ENCODE measurements at places on chromosomes 1 and 21.

GRCh38 chr1:98110674-98111073 lies 189.8 kb upstream of the DPYD start:
- no peak for DNase-seq

DNA sequence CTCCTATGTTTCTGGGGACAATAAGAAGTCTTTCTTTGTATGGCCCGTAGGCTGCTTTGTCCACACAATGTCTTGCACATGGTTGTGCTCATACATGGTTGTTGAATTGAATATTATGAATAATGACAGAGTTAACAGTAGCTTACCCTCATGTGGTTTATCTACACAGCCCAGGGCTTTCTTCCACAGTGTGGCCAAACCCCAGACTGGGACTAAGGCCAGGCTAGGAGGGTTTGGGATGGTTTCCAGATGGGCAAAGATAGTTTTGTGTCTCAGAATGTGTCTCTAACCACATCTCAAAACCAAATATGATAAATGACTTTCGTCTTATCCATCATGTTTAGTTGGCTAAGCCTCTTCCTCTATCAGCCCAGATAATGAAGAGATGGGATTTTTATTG lies 65.2 kb downstream of the CACNA1E start:
- no peak for DNase-seq

DNA sequence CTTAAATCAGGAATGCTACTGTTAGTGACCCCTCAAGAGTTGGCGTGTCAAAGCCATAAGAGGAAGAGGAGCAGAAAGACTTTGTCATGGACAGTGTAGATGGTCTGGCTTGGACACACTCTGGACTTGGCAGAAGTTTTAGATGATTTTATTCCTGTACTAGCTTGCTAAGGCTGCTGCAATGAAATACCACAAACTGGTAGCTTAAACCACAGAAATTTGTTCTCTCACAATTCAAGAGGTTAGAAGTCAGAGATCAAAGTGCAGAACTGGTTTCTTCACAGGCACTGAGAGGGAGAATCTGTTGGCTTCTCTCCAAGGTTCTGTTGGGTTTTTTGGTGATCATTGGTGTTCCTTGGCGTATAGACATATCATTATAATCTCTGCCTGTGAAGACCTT lies 869.8 kb upstream of the B3GALT2 start:
- no peak for DNase-seq

GRCh38 chr1:186925881-186926669 lies 97.3 kb downstream of the PLA2G4A start:
- DNase-seq = no peak

DNA sequence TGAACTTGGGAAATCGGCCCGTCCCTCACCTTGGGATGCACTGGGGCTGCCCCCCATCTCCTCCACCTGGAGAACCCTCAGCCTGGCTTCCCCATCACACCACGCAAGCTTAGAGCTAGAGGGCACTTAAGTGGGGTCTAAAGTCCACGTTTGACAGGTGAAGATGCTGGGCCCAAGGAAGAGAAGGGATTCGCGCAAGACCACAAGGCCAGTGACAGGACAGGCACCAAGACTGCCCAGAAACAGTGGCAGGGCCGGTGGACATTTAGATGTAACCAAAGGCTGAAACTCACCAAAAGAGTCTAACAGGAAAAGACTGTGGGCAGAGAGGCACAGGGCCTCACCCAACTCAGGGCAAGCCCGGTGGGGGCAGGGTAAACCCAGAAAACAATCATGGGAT lies 130.8 kb upstream of the EDN2 start:
- no peak for DNase-seq

DNA sequence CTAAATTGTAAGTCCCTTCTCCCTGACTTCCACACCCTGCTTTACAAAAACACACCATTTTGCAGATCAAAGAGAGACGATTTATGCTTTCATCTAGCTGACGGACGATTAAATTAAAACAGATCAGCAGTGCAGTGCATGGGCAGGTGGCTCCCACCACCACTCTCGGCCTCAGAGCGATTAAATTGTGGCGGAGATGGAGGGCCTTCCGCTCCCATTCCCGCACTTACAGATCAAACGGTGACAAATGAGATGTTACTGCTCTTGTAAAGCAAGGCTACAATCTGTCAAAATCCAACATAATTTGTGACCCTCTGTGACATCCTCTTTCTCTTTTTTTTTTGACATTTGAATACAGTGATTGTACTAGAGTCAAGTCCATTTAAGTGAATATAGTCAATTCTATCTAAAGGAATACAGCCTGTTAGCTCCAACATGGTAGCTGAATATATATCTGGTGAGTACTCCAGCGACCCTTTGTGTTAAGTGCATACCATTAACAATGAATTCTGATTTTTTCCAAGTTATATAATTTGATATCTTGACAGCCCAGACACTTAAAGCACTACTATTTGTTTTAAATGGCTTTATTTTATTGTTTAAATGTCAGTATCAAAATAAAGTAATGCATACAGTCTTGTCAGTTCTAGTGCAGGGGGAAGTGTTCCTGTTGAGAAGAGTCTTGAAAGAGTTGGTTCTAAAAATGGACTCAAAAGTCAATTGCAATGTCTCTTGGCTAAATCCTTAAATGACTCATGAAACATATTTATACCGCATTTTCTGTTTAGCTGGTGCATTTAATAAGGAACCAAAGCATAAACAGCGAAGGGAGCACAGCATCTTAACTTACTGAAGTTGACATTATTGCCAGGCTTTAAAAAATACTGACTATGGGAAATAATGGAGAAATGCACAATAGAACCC lies 109.0 kb downstream of the ESRRG start:
- DNase-seq = no peak

Data from activated T-cell treated with anti-CD3 and anti-CD28 coated beads for 48 hours (primary cell).